NCI-H2081 treated with DMSO at 0.1 percent for 48 hours (cell line): ENCODE measurements at places on chromosomes 16 and 17.

- DNase-seq, result no peak
These were observed 81.2 kb downstream of the C16orf95 start for GRCh38 chr16:87235810-87236515.

DNA sequence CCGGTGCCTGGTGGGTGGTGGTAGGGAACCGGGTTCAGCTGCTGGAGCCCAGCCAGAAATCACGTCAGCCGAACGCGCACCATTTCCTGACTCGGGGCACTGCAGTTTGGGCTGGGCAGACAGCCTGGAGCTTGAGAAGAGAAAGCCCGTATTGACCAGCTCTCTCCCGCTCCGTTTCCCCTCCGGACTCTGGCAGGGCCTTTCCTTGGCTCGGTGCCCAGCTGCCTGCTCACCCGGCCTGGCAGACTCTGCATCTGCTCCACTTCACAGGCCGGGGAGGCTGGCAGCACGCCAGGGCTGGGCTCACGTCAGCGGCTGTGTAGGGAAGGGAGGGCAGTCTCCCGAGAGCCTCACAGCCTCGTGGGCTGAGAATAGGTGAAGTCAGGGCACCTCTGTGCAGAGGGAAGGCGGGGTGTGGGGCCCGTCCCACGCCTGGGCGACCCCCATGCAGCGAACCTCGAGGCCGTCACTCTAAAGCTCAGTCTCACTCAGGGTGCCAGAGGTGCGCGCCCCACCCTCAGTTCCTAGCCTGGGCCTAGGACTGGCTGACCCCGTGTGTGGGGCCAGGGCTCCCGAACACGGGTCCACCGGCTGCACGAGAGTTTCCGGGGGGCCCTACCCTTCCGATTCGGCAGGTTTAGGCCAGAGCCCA is 59.1 kb downstream of the OR1D5 start:
- DNase-seq, result peak; percentile 70

- DNase-seq, result no peak
These were observed 214.0 kb upstream of the ASIC2 start for GRCh38 chr17:33506889-33507650.

GRCh38 chr16:48628359-48628985 is 18.5 kb upstream of the N4BP1 start:
- no peak for DNase-seq

GRCh38 chr17:52738791-52739190 is 580.3 kb upstream of the CA10 start:
- no peak for DNase-seq

DNA sequence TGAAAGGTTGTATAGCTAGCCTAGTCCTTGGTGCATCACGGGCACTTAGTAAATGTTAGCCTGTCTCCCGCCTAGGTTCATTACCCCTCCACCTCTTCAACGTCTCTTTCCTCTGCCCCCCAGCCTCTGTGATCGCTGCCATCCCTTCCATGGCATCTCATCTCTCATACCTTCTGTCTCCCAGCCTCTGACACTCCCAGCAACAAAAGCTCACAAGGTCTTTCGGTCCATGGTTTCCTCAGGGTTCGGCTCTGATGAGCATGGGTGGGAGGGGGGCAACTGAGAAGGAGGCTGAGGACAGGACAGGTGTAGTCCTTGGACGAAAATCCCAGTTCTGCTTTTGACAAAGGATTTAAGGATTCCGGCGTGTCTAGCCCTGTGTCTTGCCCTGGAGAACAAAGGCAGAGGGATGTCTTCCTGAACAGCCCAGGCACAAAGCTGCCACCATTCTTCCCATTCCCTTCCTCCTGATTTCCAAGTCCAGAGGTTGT is 16.7 kb downstream of the CCR7 start:
- DNase-seq, result no peak

GRCh38 chr16:86494039-86494564 is 16.2 kb upstream of the FOXF1 start:
- no peak for DNase-seq

DNA sequence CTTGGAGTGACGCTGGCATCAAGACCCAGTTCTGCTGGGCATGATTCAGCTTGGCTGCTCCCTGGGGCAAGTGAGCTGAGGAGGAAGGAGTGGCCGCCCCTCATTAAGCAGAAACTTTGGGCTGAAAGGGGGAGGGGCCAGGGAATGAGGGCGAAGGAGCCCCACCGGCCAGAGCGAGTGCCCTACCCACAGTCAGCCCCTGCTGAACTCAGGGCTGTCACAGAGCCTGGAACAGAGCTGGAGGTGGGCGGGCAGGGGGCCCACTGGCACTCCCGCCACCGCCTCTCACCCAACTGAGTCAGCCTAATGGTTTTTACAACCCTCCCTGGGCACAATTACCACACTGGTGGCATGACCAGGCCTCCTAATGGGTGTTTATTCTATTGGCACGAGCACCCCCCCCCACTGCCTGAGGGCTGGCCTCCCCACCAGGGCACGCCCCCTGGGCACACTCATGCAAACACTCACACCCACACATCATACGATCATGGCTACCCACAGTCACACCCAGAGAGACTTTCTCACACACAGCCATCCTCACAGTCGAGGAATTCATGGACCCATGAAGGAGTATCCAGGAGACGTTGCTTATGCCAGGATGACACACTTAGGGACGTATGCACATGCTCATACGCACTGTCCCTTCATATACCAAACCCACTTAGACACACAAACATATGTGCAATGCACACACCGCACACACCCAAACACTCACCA is 19.2 kb downstream of the UNC119 start:
- DNase-seq, result no peak

DNA sequence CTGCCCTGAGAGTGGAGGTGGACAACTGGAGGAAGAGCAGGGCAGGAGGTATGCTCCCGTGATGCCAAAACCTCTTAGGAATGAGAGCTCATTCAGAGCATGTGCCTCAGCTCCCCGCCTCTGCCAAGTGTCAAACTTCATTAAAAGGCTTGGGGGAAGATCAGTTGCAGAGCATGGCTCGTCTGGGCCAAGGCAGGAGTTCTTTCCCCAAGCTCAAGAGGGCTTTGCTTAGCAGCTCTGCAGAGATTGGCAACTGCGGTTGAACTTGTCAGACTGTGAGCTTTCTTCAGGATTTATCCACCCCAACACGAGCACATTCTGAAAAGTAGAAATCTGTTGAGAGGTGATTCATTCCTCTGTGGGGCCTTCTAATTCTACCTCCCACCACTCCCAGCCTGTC is 248.1 kb downstream of the HS3ST3A1 start:
- DNase-seq, result no peak

DNA sequence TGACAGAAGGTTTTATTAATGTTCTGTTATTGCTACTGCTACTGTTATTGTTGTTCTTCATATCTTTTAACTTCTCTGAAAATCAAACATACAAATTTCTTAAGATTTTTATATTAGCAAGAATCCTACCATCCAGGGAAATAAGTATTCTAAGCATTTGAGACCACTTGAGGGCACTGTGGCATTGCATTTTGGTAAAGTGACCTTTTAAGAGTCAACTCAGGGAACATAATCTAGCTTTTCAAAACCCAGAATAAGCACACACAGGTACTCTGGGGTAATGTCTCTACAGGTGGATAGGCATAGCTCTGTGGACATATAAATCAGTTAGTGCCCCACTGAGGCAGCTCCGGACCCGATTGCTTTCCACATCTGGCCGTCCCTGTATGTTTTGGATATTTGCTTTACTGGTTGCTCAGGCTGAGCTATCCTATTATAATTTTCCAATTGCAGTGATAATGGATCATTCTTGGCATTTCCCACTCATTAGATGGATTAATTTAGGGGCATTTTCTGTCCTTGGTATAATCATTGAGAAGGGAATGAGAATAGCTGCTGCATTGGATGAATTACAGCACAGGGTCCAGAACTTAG is 1425.1 kb upstream of the CDH8 start:
- DNase-seq, result no peak

- no peak for DNase-seq
These were observed 26.6 kb upstream of the SRCIN1 start for GRCh38 chr17:38632334-38632733.

DNA sequence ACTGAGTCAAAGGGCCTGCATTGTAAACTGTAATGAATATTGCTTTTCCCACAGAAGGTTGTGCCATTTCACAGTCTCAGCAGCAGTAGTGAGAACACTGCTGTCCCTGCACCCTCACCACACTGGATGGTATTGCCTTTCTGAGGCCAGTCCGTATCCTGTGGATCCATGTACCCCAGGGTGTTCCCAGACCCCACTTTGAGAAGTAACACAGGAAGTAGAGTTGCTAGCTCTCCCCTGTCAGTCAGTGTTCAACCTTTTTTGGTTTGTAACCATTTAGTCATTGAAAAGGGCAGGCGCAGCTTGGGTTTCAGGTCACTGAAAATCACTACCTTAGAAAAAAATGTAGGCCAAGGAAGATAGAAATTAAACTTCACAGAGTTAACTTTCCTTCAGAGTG is 37.9 kb downstream of the SLFN12L start:
- no peak for DNase-seq

DNA sequence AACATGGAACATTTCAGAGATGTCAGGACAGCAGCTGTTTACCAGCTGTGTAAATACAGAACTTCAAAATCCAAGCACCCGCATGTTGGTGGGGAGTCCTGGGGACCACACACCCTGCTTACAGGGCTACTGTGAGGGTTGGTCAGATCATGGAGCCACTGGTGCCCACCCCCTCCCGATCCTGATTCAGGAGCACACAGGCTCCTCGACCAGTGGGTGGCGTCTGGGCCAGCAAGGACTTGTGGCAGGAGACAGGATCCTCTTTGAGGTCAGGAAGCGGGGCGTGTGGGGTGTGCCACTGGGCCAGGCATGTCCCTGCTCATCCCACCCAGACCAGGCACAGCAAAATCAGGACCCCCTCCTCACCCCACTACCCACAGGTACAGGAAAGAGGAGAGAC is 83.6 kb downstream of the SDK2 start:
- no peak for DNase-seq

GRCh38 chr17:41483991-41484826 is 3.3 kb upstream of the KRT35 start:
- DNase-seq, result no peak

GRCh38 chr17:33284022-33284421 is 9.1 kb downstream of the ASIC2 start:
- DNase-seq, result no peak

DNA sequence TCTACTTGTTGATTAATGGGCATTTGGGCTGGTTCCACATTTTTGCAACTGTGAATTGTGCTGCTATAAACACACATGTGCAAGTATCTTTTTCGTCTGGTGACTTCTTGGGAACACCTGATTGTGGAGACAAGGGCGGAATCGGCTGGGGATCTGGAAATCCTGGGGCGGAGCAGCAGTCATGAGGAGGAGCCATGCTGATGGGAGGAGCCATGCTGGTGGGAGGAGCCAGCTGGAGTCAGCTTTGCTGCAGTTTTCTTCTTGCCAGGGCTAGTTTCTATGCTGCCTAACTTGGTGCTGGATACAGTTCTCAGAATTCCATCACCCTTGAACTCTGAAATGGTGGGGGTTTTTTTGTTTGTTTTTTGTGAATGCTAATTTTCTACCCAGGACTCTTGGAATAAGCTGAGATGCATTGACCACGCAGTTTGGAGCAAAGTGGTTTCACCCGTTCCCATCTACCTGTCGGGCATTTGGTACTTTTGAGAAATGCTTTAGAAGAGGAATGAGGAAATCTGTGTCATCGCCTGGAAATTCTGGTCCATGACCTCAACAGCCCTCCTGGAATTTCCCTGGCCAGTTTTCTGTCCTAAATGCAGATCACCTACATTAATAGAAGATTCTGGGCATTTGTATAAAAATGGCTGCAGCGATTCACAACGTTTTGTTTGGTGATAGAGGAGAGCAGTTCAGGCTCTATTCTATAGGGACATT is 217.4 kb upstream of the ZFHX3 start:
- DNase-seq, result no peak

DNA sequence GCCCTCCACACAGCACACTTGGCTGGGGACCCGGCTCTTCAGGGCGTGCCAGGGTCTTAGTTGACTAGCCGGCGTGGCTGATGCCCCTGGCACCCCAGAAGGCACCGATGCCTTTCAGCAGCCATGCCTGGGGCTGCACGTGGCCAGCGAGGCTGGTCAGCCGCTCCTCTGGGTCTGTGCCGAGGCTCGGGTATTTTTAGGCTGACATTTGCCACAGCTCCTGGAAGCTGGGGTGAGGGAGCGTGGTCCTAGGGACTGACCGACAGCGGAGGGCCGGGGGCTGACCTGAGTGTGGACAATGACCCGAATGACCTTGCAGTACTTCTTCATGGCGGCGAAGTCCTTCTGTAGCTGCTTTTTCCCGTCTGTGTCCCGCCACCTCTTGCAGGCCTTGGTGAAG is 3.9 kb downstream of the RPL3L start:
- DNase-seq, result no peak

DNA sequence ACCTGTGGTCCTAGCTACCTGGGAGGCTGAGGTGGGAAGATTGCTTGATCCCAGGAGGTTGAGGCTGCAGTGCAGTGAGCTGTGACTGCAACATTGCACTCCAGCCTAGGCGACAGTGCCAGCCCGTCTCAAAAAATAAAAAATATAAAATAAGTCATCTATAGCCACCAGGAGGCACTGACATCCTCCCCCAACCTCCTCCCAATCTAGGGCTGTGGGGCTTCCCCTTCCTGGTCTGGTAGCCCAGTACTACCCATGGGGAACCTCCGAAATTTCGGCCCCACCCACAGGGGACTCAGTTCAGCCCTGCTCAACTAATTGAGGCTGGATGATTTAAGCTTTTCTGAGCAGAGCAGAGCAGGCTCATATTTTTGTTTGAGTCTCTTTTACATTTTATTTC is 3.2 kb downstream of the ZSCAN10 start:
- no peak for DNase-seq
